ENCODE measurements at places on chromosomes 1 and 21. TPM values are rescaled to one million over a fixed set of nuclear protein-coding genes. Genes with fewer than 3 reads are reported as not detected.

Gene SFN
- 5.6 TPM for total RNA-seq

Gene RHD
- total RNA-seq = not detected

Gene AIM2
- total RNA-seq = not detected

Gene CXADR
- 57.0 TPM for total RNA-seq

Gene SOX13
- total RNA-seq = 9.3 TPM

Gene RPTN
- not detected for total RNA-seq

Gene OLIG2
- total RNA-seq = not detected

Gene PRDX1
- total RNA-seq = 2,651 TPM

Gene HAPLN2
- not detected for total RNA-seq

Gene SLC30A10
- total RNA-seq = 14.7 TPM

Gene SMIM1
- 55.8 TPM for total RNA-seq

Gene TRMT1L
- 25.4 TPM for total RNA-seq

Gene ANGPTL3
- total RNA-seq = 0.51 TPM

Gene KRTAP7-1
- not detected for total RNA-seq

Gene SASS6
- 10.7 TPM for total RNA-seq

Gene KRTAP12-2
- not detected for total RNA-seq

Gene AURKAIP1
- 161 TPM for total RNA-seq

Gene MLLT11
- 0.22 TPM for total RNA-seq

Gene CYP4Z1
- not detected for total RNA-seq

Gene LMOD1
- not detected for total RNA-seq

Gene RGS18
- total RNA-seq = not detected

Gene HAO2
- not detected for total RNA-seq

Gene PDE9A
- total RNA-seq = 4.6 TPM

Gene C21orf58
- total RNA-seq = 6.8 TPM

Gene SAMSN1
- total RNA-seq = not detected

Gene LCE1F
- not detected for total RNA-seq

Gene RIPPLY3
- total RNA-seq = 0.09 TPM
